Activated naive CD4-positive, alpha-beta T cell treated with anti-CD3 and anti-CD28 coated beads, Interleukin-2, amount 10 ng/mL, durations not matched to agents 7 days and 5 days (primary cell): ENCODE measurements at places on chromosomes 11 and 22.

- DNase-seq, result no peak
Measured at GRCh38 chr22:41816871-41817270, 16.0 kb upstream of the SREBF2 start.

GRCh38 chr22:19886605-19887255 is 32.1 kb upstream of the GNB1L start:
- peak; percentile 62 for DNase-seq

DNA sequence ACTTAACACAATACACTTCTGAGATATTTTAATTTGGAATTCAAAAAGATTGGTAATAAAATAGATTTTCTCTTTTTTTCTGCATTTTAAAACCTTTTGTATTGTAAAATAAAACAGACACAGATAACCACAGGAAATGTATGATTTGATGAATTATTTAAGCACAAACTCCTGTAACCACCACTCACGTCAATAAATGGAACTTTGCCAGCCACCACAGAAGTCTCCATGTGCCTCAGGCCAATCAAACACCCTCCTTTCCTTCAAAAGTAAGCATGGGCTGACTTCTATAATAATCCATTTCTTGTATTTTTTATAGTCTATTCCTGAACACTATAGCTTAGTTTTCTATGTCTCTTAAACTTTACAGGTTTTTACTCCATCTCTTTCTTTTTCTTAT is 721.7 kb downstream of the DLG2 start:
- no peak for DNase-seq

DNA sequence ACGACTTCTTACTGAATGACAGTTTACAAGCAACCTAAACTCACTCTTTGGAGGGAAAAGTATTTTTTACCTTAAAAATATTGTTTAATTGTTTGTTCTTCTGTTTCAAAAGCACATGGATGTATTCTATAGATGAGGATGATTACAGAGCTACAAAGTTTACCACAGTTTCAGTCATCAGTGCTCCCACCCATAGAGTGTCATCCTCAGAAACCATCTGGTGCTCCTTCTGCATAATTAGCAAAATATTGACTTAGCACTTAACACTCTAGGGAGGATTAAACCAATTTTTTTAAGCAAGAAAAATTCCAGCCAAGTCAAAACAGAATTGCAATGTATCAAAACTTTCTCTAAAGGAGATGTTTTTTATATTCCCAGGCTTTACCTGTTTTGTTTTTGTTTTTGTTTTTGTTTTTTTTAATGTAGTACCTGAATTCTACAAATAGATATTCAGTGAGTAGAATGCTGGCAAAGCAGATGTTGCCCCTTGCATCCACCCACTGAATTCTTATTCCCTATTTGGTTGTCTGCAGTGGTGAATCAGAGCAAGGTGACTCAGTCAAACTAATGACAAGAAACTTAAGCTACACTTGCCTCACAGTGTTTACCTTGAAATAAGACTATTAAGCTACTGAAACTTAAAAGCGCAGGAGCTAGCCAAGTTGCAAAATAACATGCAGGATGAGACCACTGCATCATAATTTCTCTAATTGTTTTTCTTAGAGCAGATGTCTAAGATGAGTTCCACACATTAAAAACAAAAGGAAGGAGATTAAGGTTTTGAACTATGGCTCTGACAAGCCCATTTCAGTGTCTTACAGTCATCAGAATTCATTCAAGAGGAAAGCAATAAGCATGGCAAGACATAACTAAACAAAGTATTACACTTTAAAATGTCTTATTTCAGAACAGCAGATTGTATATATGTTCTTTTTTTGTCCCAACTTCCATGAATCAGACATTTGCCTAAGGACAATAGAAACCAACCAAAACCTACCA is 155.1 kb upstream of the SOX6 start:
- no peak for DNase-seq

GRCh38 chr22:45584621-45585436 is 82.1 kb downstream of the FBLN1 start:
- no peak for DNase-seq

GRCh38 chr11:11435635-11436034 is 82.6 kb upstream of the CSNK2A3 start:
- no peak for DNase-seq

- no peak for DNase-seq
Measured at GRCh38 chr11:9905960-9906791, 242.3 kb downstream of the SWAP70 start.

DNA sequence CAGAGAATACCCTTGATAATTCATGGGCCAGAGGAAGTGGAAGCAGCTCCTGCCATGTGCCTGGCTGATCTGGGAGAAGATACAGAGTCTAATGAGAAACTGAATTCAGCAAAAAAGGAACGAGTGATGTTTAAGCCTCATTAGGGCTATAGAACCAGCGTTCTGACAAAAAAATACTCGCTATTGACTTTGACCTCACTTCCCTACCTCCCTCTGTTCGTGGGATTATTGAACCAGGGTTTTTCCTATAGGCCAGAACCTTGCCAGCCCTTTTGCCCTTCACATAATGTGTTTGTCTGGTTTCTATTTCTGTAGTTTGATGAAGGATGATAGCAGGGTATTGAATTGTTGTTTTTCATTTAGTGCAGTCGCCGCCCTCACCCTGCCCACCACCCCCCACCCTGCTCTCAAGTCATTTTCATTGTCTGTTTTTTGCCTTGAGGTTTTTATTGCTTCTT is 7.6 kb upstream of the RBFOX2 start:
- no peak for DNase-seq

DNA sequence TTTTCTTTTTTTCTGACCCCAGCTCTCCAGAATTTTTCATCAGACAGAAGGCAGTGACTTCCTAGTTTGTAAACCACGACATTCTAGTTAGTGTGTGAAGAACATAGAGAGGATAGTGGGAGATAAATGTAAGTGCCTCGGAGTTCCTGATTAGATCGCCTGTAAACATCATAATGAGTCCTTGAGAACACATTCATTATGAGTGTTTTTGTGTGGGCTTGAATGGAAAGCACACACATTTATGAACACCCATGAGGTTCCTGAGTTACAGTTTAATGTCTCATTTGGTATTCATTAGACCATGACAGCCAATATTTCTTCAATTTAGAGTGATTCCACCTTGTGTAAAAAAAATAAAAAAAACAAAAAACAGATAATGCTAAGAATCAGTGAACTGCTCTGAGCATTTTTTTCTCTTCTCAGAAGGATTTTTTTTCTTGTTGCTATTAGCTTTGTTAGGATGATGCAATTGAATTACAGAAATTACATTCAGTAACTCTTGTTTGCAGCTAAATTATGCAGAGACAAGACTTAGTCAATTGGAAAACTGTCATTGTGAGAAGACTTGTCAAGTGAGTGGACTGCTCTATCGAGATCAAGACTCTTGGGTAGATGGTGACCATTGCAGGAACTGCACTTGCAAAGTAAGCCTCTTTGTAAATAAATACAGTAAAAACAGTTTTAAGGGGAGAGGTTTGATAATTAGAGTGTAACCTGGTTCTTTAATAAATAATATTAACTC is 257.6 kb downstream of the NELL1 start:
- DNase-seq, result no peak

DNA sequence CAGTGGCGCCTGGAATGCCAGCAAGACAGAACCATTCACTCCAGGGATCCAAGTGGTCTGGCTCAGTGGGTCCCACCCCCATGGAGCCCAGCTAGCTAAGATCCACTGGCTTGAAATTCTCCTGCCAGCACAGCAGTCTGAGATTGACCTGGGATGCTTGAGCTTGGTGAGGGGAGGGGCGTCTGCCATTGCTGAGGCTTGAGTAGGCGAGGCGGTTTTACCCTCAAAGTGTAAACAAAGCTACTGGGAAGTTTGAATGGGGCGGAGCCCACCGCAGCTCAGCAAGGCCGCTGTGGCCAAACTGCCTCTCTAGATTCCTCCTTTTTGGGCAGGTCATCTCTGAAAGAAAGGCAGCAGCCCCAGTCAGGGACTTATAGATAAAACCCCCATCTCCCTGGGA is 125.7 kb upstream of the DDI1 start:
- no peak for DNase-seq

GRCh38 chr22:37801946-37802309 is 5.8 kb upstream of the GCAT start:
- DNase-seq, result no peak

GRCh38 chr11:9126636-9127035 is 35.2 kb upstream of the SCUBE2 start:
- no peak for DNase-seq

DNA sequence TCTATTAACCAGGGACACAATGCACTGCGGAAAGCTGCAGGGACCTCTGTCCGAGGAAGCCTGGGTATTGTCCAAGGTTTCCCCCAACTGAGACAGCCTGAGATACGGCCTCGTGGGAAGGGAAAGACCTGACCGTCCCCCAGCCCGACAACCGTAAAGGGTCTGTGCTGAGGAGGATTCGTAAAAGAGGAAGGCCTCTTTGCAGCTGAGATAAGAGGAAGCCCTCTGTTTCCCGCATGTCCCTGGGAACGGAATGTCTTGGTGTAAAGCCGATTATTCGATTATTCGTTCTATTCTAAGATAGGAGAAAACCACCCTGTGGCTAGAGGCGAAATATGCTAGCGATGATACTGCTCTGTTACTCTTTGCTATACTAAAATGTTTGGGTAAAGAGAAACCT is 5.2 kb downstream of the BET1L start:
- DNase-seq, result no peak

GRCh38 chr11:69126286-69126685 is 29.4 kb upstream of the SMIM38 start:
- DNase-seq, result no peak

- no peak for DNase-seq
Measured at GRCh38 chr11:113670149-113670830, 35.8 kb downstream of the TMPRSS5 start.

DNA sequence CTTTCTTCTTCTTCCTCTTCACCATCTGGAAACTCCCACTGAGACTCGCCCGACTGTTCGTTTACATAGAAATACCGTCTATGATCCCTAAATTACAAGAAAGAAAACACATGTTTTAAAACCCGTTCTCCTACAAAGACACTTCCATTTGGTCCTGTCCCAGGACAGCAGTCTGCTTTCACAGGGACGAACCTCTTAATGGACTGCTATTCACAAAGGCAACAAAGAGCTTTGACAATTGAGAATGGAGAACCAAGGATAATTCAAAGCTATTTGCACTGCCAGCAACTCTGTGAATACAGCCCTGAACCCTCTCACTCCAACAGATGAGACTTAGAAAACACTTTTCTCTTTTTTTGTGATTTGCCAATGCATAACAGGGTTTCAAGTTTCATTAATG is 16.3 kb upstream of the AGBL2 start:
- DNase-seq, result no peak

- no peak for DNase-seq
Measured at GRCh38 chr11:34264303-34265110, 93.3 kb downstream of the ABTB2 start.

GRCh38 chr11:131925829-131926228 is 555.4 kb downstream of the NTM start:
- no peak for DNase-seq

DNA sequence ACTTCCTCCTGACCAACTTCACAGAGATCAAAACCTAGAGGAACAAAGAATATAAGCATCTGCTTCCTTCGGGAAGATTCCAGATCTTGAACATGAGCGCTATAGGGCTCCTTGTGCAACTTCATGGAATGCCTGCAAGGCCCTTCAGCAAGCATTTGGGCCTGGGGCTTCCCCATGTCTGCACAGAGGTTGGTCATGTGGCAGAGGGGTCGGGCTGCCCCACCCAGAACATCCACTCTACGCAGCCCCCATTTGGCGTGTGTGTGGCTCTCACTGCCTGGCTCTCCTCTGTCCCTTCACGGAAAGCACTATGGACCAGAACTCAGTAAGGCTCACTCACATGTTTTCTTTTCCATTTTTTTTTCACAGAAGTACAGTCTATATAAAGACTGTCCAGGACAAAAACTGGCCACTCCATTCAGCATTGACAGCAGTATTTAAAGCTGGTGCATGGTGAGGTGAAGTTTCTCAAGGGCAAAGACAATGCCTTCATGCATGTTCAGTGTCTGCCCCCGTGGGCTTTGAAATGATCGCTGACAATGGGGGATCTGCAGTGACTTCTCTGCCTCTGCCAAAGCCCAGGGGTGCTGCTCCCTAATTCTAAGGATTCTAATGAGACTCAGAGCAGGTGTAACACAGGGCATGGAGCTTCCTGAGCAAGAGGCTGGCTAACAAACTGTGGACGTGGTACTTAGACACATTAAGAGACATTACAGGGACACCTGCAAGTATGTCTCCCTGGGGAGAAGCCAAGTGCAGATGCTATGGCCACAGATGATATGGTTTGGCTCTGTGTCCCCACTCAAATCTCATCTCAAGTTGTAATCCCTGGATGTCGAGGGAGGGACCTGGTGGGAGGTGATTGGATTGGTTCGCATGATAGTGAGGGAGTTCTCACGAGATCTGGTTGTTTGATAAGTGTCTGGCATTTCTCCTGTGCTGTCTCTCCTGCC is 66.5 kb upstream of the PITPNB start:
- no peak for DNase-seq

- DNase-seq, result no peak
Measured at GRCh38 chr11:101336858-101337257, 207.2 kb upstream of the PGR start.

DNA sequence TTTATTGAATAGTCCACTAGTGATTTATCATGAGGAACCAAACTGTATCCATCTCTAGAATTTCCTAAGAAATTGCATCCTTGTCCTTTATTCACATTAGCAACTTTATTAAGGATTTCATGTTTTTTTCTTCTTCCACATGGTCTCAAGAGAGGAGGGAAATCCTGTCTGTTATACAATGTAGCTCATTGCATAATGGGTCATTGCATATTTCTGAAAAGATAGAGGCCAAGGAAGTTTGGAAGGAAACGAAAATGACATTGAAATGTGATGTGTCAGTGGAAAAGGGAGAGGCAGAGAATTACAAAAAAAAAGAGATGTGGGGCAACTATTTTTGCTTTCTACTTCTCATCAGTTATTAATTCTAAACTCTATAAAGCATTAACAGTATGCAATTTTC is 353.1 kb downstream of the METTL15 start:
- no peak for DNase-seq

GRCh38 chr22:25878933-25879332 is 136.9 kb downstream of the MYO18B start:
- DNase-seq, result no peak

GRCh38 chr11:17508306-17508705 is 31.7 kb upstream of the ABCC8 start:
- DNase-seq, result no peak

DNA sequence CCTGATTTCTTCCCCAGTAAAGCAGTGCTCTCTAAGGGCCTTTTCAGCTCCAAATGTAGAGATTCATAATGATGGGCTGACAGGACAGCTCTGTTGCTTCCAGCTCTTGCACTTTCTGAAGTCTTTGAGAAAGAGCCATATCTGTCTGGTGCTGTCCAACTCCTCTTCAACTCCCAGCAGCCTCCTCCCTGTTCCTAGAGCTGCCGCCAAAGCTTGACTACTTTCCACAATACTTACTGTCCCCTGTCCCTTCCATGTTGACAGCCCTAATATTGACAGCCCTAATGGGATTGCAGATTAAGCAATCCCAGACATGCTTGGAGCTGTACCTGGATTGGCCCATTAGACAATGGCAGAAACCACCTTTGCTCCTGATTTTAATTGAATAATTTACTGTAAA is 29.6 kb downstream of the INSC start:
- DNase-seq, result no peak

- no peak for DNase-seq
Measured at GRCh38 chr11:116386118-116386699, 386.6 kb downstream of the BUD13 start.
